ENCODE measurements at places on chromosomes 11 and 22.

DNA sequence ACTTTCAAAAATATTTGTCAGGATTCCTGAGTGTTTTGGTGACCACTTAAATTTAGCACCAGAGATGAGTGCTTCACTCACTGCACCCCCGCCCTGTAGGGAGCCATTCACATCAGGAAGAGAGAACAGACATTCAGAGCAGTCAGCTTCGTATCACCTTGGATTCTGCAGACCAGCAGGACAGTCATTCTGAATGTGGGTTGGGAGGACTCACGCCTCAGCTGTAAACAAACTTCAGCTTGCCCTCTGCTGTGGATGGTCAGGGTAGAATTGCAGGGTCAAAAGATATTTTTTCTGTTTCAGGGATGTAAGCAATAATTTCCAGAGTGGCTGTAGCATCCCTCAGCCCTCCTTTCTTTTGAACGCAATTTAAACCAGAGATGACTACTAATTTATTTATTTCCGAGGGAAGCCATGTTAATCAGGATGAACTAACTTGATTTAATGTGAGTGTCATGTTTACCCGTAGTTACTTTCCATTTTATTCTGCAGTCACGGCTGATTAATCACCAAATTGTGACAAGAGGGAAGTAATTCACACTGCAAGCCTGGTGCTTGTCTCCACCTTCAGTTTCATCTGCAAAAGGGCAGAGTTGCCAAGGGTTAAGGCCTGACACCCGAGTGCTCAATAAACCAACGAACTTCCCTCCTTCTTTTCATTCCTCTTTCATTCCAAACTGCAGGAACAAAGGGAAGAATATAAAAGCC, 174.2 kb upstream of the DDI1 start:
- DNase-seq = no peak

GRCh38 chr11:111186308-111186915, 59.1 kb upstream of the POU2AF2 start:
- no peak for DNase-seq

- DNase-seq = no peak
Observed at GRCh38 chr22:47205554-47205953, 443.1 kb downstream of the TBC1D22A start.

DNA sequence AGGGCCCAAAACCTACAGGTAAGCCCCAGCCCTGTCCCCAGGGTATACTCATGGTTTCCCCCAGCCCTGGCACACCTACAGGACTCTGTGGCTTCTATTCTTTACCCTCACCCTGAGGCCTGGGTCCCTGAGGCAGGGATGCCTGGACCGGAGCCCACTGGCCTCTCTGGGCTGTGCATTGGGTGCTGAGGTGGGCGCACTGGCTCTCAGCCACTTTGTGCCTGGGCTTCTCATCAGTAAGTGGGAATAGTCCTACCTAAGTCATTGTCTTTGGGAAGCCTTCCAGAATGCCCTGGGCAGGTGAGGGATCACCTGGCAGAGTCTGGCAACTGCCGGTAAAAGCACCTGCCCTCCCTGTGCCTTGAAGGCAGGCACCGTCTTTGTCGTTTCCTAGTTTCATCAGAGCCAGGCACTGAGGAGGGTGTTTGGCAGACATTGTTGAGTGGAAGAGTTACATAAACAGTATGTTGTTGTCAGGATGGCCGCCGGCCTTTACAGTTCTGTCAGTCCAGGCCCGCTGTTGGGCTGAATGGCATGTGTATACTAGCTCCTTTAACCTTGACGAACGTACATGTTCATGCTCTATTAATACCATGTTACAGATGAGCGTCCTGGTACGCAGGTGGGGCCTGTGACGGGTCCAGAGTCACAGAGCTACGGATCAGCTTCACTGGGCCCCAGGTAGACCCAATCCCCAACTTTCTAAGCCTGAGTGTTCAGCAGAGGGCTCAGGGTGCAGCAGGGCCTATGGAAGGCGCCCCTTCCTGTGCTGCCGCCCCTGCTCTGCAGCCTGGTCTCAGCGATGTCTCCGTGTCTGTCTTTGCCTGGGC, 23.0 kb downstream of the SHANK3 start:
- no peak for DNase-seq

GRCh38 chr11:9176550-9176949, 85.2 kb upstream of the SCUBE2 start:
- no peak for DNase-seq

DNA sequence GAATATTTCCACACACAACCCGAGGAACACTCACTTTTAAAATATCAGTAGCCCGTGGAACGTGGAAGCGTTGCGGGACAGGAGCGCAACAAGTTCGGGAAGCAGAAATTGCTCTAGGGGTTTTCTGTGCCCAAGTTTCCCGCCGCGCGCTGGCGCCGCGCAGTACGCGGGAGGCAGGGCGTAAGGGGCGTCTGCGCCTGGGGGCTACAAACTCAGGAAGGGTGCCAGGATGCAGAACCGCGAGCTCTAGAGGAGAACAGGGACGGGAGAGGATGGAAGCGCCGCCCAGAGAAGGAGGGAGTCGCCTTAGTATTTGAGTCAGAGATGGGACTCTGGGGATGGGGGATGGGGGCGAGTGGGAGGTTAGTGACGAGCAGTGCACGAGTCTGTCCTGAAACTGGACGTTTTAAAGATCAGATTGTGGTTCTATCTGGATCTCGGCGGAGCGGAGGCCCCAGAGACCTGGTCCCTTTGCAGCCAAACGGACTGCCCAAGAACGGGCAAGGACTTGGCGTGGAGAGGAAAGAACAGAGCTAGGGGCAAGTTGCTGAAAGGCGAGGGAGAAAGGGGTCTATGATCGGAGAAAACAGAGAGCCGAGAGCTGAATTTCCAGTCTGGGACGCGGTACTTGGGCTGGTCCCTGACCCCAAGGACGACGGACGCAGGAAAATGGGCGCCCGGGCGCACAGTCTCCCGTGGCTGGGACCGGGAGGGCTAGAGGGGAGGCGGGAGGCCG, 4.7 kb downstream of the BSX start:
- DNase-seq = no peak

- no peak for DNase-seq
Observed at GRCh38 chr22:24807284-24807950, 1.4 kb downstream of the SGSM1 start.

DNA sequence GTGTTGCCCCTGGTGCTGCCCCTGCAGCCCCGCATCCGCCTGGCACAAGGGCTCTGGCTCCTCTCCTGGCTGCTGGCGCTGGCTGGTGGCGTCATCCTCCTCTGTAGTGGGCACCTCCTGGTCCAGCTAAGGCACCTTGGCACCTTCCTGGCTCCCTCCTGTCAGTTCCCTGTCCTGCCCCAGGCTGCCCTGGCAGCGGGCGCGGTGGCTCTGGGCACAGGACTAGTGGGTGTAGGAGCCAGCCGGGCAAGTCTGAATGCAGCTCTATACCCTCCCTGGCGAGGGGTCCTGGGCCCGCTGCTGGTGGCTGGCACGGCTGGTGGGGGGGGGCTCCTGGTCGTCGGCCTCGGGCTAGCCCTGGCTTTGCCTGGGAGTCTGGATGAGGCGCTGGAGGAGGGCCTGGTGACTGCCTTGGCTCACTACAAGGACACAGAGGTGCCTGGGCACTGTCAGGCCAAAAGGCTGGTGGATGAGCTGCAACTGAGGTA, 278 bp downstream of the ROM1 start:
- no peak for DNase-seq

GRCh38 chr22:42879371-42880021, 22.4 kb upstream of the ARFGAP3 start:
- no peak for DNase-seq

DNA sequence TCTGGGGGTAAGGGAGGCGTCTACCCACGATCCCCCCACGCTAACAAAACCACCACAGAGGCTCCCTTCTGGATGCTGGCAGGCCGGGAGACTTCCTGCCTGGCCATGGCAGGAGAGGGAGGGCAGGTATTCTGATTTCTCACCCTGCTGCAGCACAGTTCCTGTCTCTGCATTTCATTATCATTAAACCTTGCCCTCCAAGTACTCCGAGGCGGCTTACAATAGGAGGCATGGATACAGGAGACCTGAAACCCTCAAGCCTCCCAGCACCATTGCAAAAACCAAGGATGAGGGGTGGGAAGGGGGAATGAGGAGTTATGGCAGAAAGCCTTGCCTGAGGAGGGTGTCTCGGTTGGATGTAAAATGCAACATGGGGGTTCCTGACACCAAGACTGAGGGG, 44.1 kb upstream of the MN1 start:
- DNase-seq = no peak

DNA sequence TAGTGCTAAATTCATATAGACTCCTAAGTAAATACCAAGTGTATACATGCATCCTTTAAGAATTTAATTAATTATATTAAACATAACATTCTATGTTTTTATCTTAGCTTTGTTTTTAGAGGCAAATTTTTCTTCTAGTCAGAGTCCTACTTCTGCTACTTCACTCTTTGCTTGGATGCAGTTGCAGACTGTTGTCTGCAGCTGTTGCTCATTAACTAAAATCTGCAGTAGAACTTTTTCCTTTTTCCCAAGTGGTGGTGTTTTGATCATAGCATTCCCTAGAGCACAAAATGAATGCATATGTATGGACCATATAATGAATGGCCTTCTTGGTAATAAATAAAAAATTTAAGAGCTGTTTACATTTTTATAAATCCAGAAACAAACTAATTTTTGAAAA, 198.3 kb downstream of the CASP12 start:
- no peak for DNase-seq

GRCh38 chr22:30202531-30203006, 44.0 kb downstream of the LIF start:
- no peak for DNase-seq

- no peak for DNase-seq
Observed at GRCh38 chr11:100777103-100777502, 90.0 kb downstream of the ARHGAP42 start.

- DNase-seq = no peak
Observed at GRCh38 chr22:22706253-22706915, 62.0 kb downstream of the GGTLC2 start.

- no peak for DNase-seq
Observed at GRCh38 chr22:44057401-44057987, 33.4 kb downstream of the PARVB start.

- no peak for DNase-seq
Observed at GRCh38 chr11:2576549-2576948, 123.2 kb downstream of the KCNQ1OT1 start.

DNA sequence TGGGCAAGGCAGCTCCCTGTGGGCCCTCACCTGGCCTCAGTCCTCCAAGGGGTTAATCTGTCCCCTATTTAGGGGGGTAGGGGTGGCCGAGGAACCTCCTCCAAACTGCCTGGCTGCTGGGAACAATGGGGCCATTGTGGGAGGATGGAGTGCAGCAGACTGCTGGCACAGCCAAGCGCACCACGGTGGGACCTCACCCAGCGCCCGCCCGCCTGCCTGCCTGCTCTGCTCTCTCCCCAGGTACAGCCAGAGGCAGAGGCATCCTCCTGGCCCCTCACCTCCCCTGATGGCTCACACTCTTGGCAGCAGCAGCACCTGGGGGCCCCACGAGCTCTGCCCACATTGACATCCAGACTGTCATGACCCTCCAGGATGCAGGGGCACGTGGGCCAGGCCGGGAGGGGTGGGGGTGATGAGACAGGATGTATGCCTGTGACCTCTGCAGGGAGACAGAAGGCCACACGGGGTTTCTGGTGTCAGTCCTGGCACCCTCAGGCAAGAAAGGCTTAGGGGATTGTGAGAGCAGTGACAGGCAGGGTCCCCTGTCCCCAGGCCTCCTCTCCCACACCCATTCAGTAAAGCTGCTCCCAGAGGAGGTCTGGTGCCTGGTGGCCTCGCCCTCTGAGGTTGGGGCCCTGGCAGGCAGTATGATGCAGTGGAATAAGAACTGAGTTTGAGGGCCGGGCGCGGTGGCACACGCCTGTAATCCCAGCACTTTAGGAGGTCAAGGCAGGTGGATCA, 11.4 kb downstream of the BCL9L start:
- no peak for DNase-seq

DNA sequence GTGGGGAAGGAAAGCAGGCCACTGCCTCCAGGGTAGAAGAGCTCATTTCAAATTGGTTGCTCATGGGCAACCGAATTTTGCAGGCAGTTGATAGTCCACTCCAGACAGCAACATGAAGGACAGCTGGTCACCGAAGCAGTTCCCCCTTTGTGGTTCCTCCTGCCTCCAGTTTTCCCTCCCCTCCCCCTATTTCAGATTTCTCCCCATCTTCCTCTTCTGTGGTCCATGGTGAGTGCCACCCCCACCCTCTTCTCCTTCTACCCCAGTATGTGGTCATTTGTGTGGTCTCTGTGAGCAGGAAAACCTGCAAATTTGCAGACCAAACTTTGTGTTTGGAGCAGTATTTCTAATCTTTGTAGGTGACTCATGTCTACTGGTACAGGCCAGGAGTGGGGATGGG, 38.2 kb upstream of the PAK1 start:
- DNase-seq = no peak

DNA sequence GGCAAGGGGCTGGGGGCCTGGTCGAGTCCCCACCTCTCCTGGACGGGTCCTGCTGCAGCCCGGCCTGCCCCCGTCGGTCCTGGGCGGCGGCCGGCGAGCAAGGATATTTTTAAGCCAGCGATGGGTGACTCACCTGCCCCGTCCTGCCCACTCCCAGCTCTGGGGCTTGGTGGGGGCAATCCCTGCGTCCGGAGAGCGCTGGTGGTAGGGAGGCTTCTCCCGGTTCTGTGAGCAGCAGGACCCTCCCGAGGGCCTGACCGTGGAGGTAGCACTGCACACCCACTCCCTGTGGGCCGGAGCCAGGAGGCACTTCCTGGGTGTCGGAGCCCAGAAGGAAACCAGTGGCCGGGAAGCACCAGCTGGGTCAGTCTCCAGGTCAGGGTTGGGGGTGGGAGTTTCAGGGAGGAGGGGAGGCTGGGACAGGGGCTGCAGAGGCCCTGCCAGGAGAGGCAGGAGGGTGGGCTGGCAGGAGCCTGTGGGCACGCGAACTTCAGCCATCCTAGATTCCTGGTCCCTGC, 467 bp downstream of the EPS8L2 start:
- no peak for DNase-seq

GRCh38 chr11:14132312-14132711, 169.8 kb downstream of the SPON1 start:
- DNase-seq = no peak

DNA sequence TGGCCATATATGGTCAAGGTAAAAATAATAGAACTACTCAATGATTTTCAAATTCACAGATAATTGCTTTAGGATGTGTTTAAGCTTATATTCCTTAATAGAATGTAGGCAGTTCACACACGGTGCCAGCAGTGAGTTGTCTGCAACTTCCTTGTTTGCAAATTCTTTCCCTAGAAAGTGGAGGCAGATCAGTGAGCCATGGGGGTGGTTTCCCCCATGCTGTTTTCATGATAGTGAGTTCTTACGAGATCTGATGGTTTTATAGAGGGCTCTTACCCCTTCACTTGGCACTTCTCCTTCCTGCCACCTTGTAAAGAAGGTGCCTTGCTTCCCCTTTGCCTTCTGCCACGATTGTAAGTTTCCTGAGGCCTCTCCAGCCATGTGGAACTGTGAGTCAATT, 111.8 kb upstream of the LMO1 start:
- DNase-seq = no peak
